K562 (cell line): ENCODE measurements at places on chromosomes 5 and 9.

DNA sequence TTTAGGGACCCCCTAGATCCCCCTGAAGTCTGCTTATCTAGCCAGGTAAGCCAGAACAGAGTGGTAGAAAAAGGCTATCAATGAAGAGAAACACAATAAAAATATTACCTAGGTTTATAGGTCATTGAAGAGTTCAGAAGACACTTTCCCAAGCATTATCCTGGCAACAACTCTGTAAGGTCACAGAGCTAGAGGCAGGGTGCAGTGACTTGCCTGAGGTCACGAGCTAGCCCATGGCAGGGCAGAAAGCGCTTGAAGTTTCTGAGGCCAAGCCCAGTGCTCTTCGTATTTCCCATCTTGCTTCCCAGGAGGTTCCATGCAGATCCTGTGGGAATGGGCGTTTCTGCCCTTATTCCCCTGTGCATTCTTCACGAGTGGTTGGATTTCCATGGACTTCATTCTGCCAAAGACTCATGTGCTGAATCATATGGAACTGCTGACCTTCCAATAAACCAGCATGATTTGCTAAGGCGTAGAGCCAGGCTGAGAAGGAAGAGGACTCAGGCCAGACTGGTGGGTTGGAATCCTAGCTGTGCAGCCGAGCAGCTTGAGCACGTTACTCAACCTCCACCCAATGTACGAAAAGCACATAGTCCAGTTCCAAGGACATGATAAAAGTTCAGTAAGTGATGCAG is 22.1 kb downstream of the TRMO start:
- DNase-seq, result no peak

GRCh38 chr9:113687680-113688371 is 188.3 kb upstream of the ZNF618 start:
- no peak for DNase-seq

DNA sequence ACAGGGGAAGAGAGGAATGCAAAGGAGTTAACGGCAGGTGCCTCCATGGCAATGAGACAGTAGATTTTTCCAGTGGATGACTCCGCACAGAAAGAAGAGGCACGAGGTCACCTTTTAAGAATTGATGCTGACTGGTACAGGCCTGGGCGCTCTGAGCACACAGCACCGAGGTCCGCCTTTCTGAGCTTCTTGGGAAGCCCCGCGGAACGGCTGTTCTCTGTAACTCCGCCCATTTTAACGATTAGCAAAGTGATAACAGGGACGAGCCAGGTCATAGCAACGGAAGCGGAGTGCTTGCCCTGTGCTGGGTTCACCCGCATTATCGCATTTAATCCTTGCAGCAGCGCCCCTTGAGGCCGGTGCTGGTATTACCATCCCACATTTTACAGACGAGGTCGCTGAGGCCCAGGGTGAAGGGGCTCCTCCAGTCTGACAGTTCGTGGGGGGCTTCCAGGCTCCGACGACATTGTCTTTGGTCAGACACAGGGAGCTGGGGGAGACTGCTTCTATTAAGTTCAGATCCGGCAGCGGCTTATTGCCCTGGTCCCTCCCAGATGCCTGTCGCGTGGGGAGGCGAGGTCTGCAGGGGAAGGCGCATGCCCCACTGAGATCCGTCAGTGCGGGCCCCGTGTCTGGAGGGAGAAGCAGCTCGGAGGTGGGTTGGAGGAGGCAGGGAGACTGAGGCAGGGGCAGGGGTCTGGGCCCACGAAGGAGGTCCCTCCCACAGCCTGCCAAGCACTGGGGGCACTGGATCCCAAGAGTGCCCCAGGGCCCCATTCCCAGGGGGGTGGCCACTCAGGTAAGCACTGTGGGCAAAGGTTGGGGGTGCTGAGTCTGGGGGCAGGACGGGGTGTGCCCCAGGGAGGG is 22.3 kb upstream of the HMCN2 start:
- peak; percentile 83 for DNase-seq

GRCh38 chr5:75933489-75933888 is 149.7 kb upstream of the SV2C start:
- DNase-seq, result no peak

DNA sequence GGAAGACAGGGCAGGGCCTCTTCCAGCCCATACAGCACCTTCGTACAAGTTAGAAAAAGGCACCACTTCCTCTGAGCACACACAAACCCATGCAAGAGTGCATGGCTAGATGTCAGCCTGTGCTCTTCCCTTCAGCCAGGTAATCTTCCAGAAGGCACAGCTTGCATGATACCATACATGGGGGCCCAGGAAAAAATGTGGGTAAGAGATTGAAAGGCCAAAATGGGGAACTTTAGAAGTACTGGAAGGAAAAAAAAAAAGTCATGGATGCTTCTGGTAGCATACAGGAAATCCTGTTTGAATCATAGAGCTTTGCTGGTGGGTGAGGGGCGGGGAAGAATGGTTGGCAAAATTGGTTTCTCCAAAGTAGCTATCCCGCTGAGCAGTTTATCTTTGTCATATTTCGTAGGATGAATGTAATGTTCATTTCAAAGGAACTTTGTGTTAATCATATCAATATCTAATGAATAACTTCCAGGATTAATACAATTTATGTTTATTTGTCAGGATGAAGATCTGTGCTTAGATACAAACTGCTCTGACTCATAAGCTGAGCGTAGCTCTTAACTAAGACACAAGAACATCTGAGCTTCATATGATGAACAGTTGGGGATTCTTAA is 78.2 kb upstream of the MAP3K1 start:
- no peak for DNase-seq

DNA sequence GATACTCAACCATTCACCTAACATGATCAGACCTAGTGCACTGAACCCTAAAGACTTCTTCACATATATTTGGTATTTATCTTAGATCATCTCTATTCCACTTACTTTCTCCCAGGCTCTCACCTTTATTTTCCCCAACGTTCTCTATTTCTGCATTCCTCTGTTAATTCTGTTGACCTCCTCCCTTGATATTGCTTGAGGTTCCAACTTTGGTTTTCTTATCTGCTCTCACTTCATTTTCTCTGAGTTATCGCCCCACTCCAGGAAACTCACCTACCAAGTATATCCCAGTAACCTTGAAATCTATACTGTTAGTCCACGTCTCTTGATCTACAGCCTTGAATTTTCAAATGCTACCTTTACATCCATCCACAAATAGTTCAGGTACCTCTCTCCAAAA is 9.2 kb downstream of the NADK2 start:
- peak; percentile 45 for DNase-seq

DNA sequence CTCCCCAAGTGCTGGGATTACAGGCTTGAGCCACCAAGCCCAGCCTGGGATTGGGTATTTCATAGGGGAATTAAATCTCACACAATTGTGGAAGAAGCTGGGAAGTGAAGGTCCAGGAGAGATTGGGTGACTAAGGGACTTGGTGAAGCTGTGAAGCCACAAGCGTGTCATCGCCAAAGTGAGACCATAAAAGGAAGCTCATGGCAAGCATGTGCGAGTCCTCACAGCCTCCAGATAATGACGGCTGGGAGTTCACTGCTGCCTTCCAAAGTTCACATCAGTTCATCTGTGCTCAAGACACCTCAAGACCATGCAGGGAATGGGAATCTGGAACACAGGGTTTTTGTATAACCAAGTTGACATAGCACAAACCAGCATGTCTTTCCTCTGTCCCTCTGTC is 210.6 kb downstream of the MARCHF11 start:
- no peak for DNase-seq

- DNase-seq, result no peak
Observed at GRCh38 chr5:13944560-13945199, at the start of gene DNAH5. Gene DNAH5 (minus strand): TSS chr5:13944688. CDS start chr5:13944438, 250 bp downstream.

- DNase-seq, result no peak
Observed at GRCh38 chr9:105308461-105309341, 64.2 kb downstream of the SLC44A1 start.

DNA sequence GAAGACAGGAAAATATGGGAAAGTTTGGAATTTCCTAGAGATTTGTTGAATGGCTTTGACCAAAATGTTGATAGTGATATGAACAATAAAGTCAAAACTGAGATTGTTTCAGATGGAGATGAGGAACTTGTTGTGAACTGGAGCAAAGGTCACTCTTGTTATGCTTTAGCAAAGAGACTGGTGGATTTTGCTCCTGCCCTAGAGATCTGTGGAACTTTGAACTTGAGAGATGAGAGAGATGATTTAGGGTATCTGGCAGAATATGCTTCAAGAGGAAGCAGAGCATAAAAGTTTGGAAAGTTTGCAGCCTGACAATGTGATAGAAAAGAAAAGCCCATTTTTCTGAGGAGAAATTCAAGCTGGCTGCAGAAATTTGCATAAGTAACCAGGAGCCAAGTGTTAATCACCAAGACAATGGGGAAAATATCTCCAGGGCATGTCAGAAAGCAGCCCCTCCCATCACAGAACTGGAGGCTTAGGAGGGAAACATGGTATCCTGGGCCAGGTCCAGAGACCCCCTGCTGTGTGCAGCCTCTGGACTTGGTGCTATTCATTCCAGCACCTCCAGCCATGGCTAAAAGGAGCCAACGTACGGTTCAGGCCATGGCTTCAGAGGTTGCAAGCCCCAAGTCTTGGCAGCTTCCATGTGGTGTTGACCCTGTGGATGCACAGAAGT is 114.3 kb upstream of the STARD4 start:
- no peak for DNase-seq

GRCh38 chr5:135437422-135437795 is 9.7 kb downstream of the DCANP1 start:
- peak; percentile 80 for DNase-seq

DNA sequence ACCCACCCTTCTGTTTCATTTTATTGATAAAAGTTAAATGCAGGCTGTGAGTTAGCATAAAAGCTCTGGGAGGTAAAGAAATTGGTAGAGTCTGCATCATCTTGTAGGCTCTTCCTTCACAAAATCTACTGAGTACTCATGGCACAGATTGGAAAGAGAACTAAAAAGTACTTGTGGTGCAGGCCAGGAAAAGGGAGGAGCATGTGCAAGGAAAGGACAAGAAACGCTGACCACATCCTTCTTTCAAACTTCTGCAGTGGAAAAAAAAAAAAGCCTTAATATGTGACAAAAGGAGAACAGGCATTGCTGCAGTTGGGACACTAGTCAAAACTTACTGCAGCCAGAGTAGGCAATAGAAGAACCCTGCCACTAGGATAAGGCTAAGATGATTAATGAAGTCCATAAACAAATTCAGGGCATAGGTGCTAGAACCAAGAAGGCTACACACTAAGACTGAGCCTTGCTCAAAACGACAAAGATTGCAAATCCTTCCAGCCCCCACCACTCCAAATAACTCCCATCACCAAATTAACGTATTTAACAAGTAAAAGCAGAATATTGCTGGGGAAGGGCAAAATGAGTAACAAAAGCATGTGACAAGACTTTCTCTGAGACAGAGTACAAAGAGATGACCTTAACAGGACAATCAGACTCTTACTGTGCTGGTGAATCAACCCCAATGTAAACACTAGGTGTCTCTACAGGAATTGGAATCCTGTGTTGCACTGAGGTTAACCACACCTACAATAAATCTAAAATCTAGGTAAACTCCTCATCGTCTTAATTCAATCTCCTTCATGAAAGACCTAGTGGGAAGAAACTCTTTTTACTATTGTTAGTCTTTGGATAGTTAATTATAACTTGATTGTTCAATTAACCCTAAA is 1024.8 kb downstream of the TLE1 start:
- no peak for DNase-seq

DNA sequence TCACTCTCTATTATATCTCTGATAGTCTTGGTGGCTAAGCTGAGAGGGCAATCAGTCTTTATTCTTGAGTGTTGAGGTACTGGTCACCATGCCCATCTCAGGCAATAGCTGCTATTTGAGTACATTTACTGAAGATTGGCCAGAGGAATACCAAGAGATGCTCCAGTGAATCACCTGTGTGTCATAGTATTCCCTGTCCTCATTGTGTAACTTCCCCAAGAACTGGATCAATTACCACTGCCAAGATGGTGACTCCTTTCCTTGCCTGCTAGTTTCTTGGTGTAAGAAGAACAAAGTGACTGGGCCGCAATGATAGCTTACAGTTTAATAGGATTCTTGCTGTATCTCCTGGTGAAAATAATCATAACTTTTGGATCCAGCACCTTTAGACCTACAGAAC is 418.7 kb upstream of the KIF2A start:
- DNase-seq, result no peak

DNA sequence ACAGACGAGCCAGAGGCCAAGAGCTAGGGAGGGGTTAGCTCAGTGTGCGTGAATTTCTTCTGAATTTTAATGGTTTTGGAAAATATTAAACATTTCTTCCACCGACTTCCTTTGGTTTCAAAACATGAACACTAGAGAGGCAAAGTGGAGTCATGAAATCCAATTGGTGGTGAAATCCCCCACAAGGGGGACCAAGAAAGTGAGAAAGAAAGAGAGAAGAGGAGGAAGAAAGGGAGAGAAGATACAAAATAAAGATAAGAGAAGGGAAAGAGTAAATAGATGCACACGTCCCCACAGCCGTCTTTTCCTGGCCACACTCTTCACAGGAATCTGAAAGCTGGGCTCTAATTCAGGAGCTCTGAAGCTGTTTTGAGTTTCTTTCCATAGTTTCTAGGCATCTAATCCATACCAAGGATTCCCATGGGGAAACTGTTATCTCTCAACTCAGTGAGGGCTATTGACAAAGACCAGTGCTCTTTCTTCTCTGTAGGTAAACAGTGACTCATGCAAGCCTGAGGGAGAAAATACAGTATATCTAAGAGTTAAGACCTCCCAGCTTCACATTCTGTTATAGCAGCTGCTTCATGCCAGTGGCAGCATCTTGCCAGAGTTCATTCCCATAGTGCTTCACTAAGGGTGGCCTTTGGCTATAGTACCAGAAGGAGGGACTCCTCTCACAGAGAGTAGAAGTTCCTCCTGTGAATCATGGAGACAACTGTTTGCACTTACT is 115.8 kb upstream of the LIFR start:
- DNase-seq, result no peak

GRCh38 chr9:129235931-129236331 is 57.9 kb upstream of the IER5L start:
- DNase-seq, result no peak

DNA sequence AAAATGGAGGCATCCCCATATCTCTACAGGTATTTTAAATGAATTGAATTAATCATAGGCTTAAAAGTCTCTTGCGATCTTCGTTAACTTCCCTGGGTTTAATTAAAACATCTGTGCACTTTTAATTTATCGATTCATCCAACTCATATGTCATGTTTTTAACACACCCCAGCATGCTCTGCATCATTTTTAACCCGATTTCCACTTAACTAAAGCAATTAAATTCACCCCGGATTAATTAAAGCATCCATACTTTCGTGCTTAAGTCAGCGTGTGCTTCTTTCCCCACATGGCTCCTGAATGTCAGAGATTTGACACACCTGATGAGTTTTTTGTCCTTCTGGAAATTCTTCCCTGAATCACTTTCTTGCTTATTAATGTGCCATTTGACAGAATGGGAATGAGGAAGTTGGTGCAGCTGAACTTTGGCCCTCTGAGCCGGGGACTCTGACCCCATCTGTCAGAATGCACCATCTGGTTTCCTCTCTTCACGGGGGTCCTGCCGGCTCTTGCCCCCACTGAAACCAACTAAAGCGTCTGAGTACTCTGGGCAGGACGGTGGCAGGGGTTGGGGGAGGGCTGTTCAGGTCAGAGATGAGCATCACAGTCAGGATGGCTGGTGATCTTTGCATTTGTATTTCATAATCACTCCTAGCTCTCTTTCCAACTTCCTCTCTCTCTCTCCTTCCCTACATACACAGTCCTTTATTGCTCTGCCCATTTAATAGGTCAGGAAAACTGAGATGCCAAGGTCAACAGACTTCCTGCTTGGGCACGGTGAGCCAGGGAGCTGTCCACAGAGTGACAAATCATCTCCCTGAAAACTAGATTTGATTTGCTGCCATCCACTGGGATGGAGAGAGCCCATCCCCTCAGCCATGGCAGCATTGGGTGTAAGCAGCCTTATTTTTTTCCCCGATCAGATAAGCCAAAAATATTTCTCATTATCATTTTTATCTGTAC is 180.3 kb upstream of the WWC1 start:
- DNase-seq, result no peak
